ENCODE measurements at places on chromosomes 11 and 22. TPM values are rescaled to one million over a fixed set of nuclear protein-coding genes. Genes with fewer than 3 reads are reported as not detected.

The FGF3 gene
- not detected for total RNA-seq

The FAM180B gene
- total RNA-seq, result 0.97 TPM

The IGLL5 gene
- total RNA-seq, result 0.27 TPM

The DGCR6 gene
- total RNA-seq, result 4.8 TPM

The PDGFD gene
- total RNA-seq, result 5.3 TPM

The MUC5AC gene
- total RNA-seq, result 0.18 TPM
